ENCODE measurements at places on chromosomes 2 and 18.
A peak's percentile ranks its signal among the peaks of the same experiment; 100 is the strongest.

DNA sequence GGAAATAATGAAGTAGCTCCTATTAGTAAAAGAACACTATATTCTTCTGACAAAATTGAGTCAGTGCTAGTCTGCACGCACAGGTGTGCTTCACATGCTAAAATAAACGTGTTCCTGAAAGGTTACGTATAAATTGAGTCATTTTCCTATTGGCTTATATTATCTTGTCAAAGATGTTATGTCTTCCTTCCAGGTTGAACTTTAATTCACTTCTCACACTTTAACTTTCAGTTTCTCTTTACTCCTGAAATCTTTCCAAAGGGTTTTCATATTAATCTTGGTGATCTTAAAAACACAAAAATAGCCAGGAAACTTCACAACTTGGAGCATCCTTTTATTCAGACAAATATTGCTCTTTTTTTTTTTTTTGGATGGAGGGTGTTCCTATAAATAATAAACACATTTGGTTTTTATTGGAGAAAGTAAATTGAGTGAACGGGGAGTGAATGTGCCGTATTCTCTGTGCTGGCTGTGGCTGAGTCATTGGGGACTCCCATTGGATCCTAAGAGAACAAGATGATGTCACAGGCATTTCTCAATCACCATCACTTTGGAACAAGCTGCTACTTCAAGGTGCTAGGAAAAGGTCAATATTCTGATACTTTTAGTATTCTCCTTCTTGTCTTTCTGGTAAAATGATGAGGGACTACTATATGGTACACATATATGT, 150.2 kb upstream of the SPATS2L start:
- H3K27me3 ChIP-seq: no peaks in the 10 kb centered on the region
- no peak overlapping the region for H3K4me3 ChIP-seq
- no peak for DNase-seq
- H3K4me1 ChIP-seq: peaks cover 3% of the 10 kb centered on the region

DNA sequence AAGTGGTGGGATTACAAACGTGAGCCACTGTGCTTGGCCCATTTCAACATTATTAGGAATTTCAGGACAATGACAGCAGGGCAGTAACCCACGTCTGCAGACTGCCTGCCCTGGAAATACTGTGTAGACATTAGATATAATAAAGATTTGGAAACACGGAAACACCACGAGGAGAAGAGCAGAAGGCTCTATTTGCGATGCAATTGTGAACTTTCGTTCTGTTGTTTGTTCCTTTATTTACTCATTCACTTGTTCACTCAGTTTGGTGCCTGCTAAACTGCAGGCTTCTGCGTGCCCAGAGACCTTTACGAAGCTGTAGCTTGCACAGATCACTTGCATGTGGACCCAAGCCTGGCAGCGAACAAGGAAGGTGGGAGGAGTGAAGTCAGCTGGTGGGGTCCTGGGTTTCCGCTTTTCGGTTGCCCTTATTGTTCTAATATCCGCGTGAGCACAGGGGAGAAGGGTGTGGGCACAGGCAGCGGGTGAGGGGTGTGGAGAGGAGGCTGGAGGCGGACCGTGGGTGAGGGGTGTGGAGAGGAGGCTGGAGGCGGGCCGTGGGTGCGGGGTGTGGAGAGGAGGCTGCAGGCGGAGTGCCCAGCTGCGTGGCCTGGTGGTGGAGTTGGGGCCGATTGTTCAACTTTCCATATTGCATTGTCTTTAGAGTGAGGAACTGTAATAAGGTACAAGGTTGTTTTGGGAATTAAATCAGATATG, 3.4 kb downstream of the COLEC11 start:
- H3K36me3 ChIP-seq: no peaks in the 10 kb centered on the region
- no peaks in the 10 kb centered on the region for H3K27me3 ChIP-seq
- no peak overlapping the region for H3K27ac ChIP-seq
- DNase-seq: no peak
- H3K4me3 ChIP-seq: no peak overlapping the region

GRCh38 chr2:9163306-9164111, 43.1 kb upstream of the ASAP2 start:
- peaks cover 4% of the 10 kb centered on the region for H3K4me1 ChIP-seq
- H3K27ac ChIP-seq: no peak overlapping the region
- no peak overlapping the region for H3K4me3 ChIP-seq

GRCh38 chr2:127407661-127408003, 10.6 kb upstream of the PROC start:
- H3K4me1 ChIP-seq: no peaks in the 10 kb centered on the region
- peak overlapping the region; percentile 5 for H3K27ac ChIP-seq
- H3K36me3 ChIP-seq: no peaks in the 10 kb centered on the region
- no peak overlapping the region for H3K4me3 ChIP-seq

DNA sequence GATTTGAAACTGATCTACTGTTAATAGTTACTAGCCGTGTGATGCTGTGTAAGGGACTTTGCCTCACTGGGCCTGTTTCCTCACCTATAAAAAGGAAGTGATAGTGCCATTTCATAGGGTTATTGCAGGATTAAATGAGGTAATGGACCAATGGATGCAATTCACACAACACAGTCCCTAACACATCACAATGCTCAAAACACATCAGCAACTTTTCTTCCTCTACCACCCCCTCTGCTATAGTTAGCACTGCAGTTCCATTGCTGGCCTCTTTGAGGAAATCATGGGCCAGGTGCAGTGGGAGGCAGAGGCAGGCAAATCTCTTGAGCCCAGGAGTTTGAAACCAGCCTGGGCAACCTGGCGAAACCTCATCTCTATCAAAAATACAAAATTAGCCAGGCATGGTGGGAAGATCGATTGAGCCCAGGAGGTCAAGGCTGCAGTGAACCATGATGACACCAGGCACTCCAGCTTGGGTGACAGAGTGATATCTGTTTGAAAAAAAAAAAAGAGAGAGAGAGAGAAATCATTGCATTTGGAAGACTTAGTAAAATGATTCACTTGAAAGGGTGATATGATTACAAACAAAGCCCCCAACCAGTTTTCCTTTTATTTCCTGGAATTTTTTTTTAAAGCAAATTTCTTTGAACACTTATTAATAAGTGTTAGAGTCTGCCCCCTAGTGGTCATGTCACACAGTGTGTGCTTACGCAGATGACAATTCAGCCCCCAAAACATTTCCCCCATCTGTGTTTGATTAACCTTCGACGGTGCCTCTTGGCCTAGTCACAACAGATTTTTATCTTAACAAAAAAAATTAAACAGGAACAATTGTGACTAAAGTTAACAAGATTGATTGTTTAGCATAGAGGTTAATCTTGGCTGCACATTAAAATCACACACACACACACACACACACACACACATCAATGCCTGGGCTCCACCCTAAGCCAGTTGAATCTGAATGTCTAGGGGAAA, 88.6 kb upstream of the BCL11A start:
- no peak overlapping the region for H3K4me3 ChIP-seq
- H3K4me1 ChIP-seq: no peaks in the 10 kb centered on the region
- peak; percentile 49 for DNase-seq
- H3K27me3 ChIP-seq: no peaks in the 10 kb centered on the region
- no peak overlapping the region for H3K27ac ChIP-seq
- no peaks in the 10 kb centered on the region for H3K36me3 ChIP-seq

- no peaks in the 10 kb centered on the region for H3K4me1 ChIP-seq
- no peak overlapping the region for H3K4me3 ChIP-seq
- H3K27me3 ChIP-seq: no peaks in the 10 kb centered on the region
- H3K36me3 ChIP-seq: no peaks in the 10 kb centered on the region
- no peak for DNase-seq
Measured at GRCh38 chr18:24559526-24559925, 99.1 kb downstream of the HRH4 start.

GRCh38 chr2:176268976-176269318, 295 bp upstream of the MTX2 start:
- no peak for DNase-seq
- no peaks in the 10 kb centered on the region for H3K36me3 ChIP-seq
- H3K4me3 ChIP-seq: peak overlapping the region; percentile 85
- peaks cover 13% of the 10 kb centered on the region for H3K27me3 ChIP-seq
- H3K4me1 ChIP-seq: no peaks in the 10 kb centered on the region

DNA sequence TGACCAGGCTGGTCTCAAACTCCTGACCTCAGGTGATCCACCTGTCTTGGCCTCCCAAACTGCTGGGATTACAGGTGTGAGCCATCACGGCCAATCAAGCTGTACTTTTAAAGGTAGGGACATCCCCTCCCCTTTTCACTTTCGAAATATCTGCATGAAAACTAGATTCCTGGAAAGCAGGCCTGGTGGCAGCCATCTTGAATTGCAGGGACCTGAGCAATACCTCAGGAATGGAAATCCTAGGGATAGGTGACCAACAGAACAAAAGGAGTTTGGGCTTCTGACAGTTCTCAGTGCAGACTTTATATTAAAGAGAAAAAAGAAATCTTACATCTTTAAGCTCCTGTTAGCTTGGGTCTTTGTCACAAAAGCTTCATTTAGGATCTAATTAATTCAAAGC, 62.6 kb downstream of the KLF7 start:
- H3K4me3 ChIP-seq: no peak overlapping the region
- H3K36me3 ChIP-seq: no peaks in the 10 kb centered on the region
- DNase-seq: no peak

DNA sequence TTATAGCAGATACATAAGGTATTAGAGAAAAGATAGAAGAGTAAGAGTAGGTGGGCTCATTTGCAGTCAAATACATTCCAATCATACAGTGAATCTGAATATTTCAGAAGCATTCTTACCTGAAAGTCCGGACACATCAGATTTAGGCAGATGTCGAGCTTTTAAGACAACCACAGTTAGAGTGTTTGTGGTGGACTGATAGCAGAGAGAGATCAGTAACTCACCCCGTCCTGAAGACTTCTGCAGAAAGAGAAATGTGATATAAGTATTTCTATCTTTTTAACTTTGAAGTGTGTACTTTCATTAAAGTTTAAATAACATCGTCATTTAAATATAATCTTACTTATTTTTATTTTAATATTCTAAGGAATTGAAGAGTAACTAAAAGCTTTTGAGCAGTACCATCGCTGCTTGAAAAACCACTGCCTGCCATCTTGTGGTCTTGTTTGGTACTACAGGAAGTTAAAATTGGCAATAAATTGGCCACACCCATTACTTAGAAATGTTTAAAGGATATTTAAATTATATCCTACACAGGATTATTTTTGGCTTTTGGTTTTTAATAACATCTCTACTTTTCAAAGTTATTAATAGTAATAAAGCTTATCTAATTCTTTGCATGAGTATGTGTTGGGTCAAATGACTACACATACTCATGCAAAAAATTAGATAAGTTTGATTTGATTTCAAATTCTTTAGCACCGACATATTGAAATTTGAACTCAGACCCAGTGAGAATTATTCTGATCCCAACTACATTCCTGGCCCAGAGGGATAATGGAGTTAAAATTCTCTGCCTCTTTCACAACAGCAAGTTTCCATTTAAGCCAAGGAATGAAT, 5.5 kb downstream of the SYT4 start:
- H3K4me3 ChIP-seq: no peak overlapping the region
- no peak overlapping the region for H3K27ac ChIP-seq

DNA sequence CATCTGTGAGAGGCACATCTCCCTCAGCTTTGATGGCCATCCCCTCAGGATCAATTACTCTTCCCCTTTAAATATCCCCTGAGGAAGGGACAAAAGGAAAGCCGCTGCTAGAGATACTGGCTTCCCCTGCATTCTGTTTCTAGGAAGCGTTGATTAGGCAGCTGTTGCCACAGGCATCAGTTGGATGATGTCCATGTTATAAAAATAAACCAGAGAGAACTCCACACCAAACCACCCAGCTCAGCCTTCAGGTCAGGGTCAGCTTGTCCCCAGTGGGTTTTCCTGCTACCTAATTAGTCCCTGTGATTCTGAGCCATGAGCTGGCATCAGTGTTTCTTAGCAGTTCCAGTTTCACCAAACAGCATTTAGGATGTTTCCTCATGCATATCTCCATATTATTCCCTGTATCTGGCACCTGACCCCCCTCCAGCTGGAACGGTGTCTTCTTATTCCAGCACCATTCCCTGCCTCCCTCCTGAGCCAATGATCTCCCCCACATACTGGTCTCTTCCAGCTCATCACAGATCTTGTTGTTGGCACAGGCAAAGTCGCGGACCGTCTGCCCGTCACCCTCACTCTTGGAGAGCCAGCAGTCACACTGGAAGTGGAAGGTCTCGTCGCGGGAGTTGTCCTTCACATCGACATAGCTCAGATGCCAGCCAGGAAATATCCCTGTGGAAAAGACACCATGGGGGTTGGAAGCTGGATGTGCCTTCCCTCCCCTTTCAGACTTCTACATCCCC, 168.4 kb downstream of the LOXHD1 start:
- no peaks in the 10 kb centered on the region for H3K27me3 ChIP-seq
- peaks cover 7% of the 10 kb centered on the region for H3K4me1 ChIP-seq
- no peak for DNase-seq
- H3K27ac ChIP-seq: no peak overlapping the region
- no peaks in the 10 kb centered on the region for H3K36me3 ChIP-seq

GRCh38 chr2:45681675-45682074, 30.2 kb downstream of the PRKCE start:
- DNase-seq: no peak
- no peaks in the 10 kb centered on the region for H3K27me3 ChIP-seq
- H3K36me3 ChIP-seq: no peaks in the 10 kb centered on the region
- H3K4me3 ChIP-seq: no peak overlapping the region
- H3K4me1 ChIP-seq: no peaks in the 10 kb centered on the region
